ENCODE measurements at places on chromosomes 12 and 14.

DNA sequence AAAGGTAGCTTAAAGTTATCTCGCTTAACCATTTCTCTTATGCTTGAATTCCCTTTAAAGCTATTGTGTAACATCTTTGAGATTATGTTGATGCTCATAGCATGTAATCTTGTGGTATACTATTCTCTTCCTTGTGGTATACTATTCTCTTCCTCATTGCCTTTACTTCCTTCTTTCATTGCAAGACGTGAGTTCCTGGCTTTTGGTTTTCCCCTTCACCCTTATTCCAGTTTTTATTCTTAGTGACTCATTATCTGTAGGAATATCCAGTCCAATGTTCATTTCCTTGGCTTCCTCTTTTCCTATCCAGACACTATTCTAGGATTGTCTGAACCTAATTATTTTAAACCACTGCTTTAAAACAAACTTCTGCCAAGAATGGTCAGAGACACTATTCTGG is 564.0 kb downstream of the CCER1 start:
- no peak for DNase-seq

- no peak for DNase-seq
Measured at GRCh38 chr12:111268738-111269572, 99.9 kb downstream of the PHETA1 start.

DNA sequence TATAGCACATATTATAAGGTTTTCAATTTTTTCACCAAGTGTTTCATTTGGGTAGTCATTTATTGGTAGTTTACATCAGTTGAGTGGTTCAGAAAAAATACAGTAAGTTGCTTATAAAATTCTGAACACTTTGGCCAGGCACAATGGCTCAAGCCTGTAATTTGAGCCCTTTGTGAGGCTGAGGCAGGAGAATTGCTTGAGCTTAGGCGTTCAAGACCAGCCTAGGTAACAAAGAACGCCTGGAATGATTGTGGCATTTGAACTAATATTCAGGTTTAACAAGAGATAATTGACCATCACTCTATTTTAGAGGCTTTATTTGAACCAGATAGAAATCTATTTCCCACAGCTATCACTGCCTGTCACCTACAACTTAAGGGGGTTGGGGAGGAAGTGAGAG is 22.7 kb downstream of the HIF1A start:
- DNase-seq = no peak

GRCh38 chr12:63101920-63102319 is 49.1 kb downstream of the AVPR1A start:
- no peak for DNase-seq

- no peak for DNase-seq
Measured at GRCh38 chr12:49129332-49130150, 1.7 kb downstream of the TUBA1B start.
